CD4-positive, alpha-beta T cell treated with Interferon alpha-2 for 1 hour (primary cell): ENCODE measurements at places on chromosomes 4 and X.

DNA sequence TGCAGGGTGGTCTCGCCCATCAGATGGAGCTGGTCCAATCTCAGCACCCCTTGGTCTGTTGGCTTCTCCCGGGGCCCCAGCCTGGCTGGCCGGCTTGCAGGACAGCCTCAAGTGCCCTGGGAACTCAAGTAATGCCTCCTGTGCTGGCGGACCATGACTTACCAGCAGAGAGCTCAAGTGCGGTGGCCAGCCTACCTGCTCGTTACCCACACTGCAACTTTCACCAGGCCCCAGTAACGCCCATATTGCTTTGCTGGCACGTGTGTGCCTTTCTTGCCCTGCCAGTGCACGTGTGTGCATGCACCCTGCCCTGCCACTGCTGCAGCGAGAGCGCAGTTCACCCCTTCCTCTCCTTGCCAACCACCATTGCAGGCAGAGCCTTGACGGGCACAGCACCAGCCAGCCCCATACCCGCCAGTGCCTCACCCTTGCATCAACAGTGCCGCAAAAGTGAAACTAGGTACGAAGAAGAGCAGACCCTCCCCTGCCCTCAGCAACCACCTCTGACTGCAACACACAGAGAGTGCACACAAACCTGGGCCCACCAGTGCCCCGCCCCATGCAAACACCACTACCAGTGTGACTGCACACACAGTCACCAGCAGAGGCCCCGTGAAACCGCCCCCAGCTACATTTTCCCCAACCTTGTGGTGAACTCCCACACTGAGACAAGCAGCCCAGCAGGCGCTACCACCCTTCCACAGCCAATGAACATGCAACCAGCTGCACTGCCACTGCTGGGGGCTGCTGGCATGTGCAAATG is 88.9 kb upstream of the POU3F4 start:
- DNase-seq: no peak

- DNase-seq: no peak
Measured at GRCh38 chr4:7059662-7060061, 8.2 kb downstream of the GRPEL1 start.

DNA sequence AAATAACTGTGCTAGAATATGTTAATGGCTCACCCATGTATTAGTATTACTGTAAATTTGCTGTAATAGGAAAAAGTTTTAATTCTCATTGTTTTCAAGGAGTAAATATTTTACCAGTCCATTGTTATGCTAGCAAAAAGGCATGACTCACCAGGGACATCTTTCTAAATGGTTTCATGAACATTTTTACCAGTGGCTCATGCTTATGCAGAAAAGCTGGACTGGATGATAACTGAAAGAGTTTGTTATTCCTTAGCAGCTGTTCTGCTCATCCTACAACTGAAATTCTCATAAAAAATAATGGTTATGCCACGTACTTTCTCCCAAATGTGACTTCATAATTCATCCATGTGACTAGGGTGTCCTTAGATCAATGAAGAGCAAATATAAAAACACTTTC is 111.9 kb upstream of the PCDH18 start:
- DNase-seq: no peak

- no peak for DNase-seq
Measured at GRCh38 chr4:98557194-98557892, 101.1 kb downstream of the TSPAN5 start.
